Activated CD8-positive, alpha-beta memory T cell treated with anti-CD3 and anti-CD28 coated beads for 1 hour (primary cell): ENCODE measurements at places on chromosomes 7 and 10.

DNA sequence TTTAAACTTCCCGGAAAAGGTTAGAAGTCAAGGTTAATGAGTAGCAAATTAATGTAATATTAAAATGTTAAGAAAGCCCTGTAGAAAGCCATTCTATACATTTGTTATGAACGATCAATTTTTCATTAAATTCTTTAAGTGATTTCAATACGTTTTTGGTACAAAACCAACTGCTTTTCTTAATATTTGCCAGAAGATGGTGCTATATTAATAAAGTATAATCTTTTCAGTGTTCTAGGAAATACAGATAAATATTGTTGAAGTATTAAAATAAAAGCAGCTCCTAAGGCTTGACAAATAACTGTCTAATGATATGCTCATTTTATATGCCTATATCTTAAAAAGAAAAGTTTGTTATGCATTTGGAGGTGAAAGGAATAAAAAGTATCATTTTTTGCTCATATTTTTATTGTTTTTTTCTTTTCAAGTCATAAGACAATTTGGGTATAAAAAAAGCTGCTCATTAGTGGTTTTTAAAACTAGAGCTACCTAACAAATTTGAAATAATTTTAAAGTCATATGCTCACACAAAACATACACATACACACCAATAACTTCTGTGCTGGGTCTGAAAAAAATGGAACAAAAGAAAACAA lies 130.3 kb upstream of the POT1 start:
- no peak for DNase-seq

DNA sequence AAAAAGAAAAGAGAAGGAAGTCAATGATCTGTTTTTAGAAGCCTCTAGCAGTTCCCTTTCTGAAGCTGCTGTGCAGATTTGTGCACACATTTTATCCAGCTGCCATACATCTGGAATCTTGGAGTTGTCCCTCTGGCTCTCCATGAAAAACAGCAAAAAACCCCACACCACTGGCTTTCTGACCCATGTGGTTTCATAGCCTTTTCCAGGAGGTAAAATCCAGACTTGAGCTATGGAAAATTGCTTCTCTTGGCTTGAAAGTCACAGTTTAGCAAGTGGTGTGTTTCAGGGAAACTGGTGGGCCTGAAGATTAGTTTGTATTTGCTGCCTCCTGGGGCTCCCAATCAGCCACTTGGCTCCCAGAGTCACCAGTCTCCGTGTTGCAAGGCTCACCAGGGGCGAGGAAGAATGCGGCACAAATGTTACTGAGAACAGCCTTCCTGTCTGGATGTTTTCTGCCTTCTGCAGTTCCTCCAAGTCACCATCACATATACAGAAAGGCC lies 50.1 kb upstream of the ADRB1 start:
- no peak for DNase-seq

GRCh38 chr10:123771877-123772644 lies 105.9 kb downstream of the GPR26 start:
- no peak for DNase-seq

DNA sequence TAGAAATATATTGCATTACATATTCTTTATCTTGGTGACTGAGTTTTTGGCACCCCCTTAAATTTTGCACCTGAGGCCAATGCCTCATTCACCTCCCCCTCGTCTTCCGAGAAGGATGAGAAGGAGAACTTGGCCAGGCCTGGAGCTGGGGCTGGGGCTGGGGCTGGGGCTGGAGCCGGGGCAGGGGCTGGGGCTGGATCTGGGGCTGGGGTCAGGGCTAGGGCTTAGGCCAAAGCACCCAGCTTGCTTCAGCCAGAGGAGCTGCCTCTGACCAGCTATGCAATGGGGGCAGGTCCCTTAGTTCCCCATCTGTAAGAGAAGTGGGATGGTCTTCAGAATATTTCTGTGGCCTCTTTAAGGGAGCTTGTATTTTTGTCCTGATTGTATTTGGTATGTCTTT lies 3.8 kb upstream of the PRKAG2 start:
- DNase-seq = no peak

DNA sequence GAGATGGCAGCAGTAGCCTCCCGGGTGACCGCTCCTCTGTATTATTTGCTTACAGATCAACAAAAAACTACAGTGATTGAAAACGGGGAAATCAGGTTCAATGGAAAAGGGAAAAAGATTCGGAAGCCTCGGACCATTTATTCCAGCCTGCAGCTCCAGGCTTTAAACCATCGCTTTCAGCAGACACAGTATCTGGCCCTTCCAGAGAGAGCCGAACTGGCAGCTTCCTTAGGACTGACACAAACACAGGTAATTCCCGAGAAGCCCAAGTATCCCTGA lies 2.2 kb downstream of the DLX6 start:
- DNase-seq = no peak
